Breast epithelium (tissue), 4 donors: ENCODE measurements at places on chromosomes 5 and 9.

GRCh38 chr9:89524963-89525362 is 27.1 kb upstream of the SEMA4D start:
- no peak for DNase-seq
- H3K27me3 ChIP-seq: no peaks in the 10 kb centered on the region
- H3K27ac ChIP-seq: no peak overlapping the region
- no peaks in the 10 kb centered on the region for H3K36me3 ChIP-seq

GRCh38 chr9:89712283-89712682 is 107.5 kb downstream of the GADD45G start:
- H3K4me3 ChIP-seq: no peak overlapping the region
- no peak for DNase-seq
- no peaks in the 10 kb centered on the region for H3K36me3 ChIP-seq
- H3K27ac ChIP-seq: no peak overlapping the region
- no peaks in the 10 kb centered on the region for H3K4me1 ChIP-seq

DNA sequence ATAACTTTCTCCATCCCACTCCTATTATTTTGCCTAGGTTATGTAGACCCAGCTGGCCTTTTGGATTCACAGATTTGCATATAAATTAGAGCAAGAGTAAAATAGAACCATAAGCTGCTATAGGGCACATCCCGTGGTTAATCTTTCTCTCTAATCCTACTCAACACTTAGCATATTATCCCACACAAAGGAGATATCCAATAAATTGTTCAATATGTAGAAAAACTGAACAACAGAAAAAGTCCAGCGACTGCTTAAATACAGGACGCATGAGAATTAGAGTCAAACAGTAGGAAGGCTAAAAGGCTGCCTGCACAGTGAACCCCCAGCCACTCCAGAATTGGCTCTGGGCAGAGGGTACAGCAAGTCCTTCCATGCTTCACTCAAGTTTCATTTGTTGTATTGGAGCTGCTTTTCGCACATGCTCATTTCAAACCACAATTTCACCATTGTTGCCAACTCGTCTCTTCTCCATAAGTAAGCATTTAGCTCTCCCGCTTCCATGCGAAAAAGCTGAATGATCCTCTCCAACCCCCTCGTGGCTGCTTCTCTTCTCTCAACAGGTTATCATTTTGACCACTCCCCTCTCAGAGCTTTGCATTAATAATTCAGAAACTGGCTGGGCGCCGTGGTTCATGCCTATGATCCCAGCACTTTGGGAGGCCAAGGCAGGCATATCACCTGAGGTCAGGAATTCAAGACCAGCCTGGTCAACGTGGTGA is 14.1 kb upstream of the IQGAP2 start:
- H3K4me3 ChIP-seq: no peak overlapping the region
- no peaks in the 10 kb centered on the region for H3K27me3 ChIP-seq
- H3K4me1 ChIP-seq: no peaks in the 10 kb centered on the region
- no peak for DNase-seq

- H3K4me3 ChIP-seq: no peak overlapping the region
- H3K27me3 ChIP-seq: no peaks in the 10 kb centered on the region
- H3K4me1 ChIP-seq: no peaks in the 10 kb centered on the region
- no peak overlapping the region for H3K27ac ChIP-seq
- no peaks in the 10 kb centered on the region for H3K36me3 ChIP-seq
- peak; percentile 26 for DNase-seq
These were observed 27.0 kb upstream of the COL15A1 start for GRCh38 chr9:98916660-98917059.

DNA sequence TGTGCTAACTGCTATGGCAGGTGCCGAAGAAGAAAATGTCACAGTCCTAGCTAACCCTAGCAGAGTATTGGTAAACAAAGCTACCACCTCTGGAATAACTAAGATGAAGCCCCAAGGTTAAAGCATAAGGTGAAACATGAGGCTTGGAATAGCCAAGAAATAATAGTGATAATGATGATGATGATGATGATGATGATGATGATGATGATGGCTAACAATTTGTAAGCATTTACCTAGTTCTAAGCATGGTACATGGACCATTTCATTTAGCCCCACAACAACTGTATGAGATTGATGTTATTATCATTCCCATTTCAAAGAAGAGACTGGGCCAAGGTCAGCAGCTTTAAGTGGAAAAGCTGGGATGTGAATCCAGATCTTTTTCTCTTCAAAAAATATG is 35.3 kb downstream of the SH3RF2 start:
- no peaks in the 10 kb centered on the region for H3K36me3 ChIP-seq
- no peaks in the 10 kb centered on the region for H3K4me1 ChIP-seq
- H3K27ac ChIP-seq: no peak overlapping the region
- DNase-seq: no peak
- H3K27me3 ChIP-seq: no peaks in the 10 kb centered on the region

DNA sequence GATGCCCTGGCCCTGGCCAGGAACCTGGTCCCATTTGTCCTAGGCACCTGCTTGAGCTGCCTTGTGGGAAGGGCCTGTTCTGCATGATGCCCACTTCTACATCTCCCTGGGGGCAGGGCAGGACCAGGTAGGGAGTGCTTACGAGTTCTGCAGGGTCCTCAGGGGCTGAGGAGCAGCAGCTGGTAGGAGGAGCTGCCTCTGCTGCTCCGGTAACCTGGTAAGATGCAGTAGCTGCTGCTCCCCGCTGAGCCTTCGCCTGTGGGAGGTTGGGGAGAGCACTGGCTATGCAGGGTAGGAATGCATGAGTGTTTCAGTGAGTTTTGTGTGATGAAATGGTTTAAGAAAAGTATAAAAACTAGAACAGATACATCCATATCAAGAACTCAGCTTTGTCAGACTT is 13.6 kb downstream of the LRRC8A start:
- H3K36me3 ChIP-seq: no peaks in the 10 kb centered on the region
- no peaks in the 10 kb centered on the region for H3K27me3 ChIP-seq
- H3K27ac ChIP-seq: peak overlapping the region; percentile 31

DNA sequence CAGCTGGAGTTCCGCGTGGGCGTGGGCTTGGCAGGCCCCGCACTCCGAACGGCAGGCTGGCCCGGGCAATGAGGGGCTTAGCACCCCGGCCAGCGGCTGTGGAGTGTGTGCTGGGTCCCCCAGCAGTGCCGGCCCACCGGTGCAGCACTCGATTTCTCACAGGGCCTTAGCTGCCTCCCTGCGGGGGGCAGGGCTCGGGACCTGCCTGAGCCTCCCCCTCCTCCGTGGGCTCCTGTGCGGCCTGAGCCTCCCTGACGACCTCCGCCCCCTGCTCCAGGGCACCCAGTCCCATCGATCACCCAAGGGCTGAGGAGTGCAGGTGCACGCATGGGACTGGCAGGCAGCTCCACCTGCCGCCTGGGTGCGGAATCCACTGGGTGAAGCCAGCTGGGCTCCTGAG is 191.8 kb downstream of the CYLC2 start:
- no peak overlapping the region for H3K27ac ChIP-seq
- no peaks in the 10 kb centered on the region for H3K36me3 ChIP-seq
- H3K4me1 ChIP-seq: no peaks in the 10 kb centered on the region
- no peaks in the 10 kb centered on the region for H3K27me3 ChIP-seq
- H3K4me3 ChIP-seq: no peak overlapping the region
- DNase-seq: no peak

DNA sequence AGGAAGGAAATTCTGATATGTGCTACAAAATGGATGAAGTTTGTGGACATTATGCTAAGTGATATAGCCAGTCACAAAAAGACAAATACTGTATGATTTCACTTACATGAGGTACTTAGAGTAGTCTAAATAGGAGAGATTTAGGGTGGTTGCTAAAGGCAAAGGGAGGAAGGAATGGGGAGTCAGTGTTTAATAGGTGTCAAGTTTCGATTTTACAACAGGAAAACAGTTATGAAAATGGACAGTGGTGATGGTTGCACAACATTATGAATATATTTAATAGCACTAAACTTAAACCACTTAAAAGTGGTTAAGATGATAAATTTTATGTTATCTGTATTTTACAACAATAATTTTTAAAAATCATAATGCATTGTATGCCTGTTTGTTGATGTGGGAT is 40.4 kb upstream of the ECM2 start:
- no peaks in the 10 kb centered on the region for H3K27me3 ChIP-seq
- no peaks in the 10 kb centered on the region for H3K36me3 ChIP-seq
- no peak for DNase-seq
- no peak overlapping the region for H3K27ac ChIP-seq
- no peak overlapping the region for H3K4me3 ChIP-seq

DNA sequence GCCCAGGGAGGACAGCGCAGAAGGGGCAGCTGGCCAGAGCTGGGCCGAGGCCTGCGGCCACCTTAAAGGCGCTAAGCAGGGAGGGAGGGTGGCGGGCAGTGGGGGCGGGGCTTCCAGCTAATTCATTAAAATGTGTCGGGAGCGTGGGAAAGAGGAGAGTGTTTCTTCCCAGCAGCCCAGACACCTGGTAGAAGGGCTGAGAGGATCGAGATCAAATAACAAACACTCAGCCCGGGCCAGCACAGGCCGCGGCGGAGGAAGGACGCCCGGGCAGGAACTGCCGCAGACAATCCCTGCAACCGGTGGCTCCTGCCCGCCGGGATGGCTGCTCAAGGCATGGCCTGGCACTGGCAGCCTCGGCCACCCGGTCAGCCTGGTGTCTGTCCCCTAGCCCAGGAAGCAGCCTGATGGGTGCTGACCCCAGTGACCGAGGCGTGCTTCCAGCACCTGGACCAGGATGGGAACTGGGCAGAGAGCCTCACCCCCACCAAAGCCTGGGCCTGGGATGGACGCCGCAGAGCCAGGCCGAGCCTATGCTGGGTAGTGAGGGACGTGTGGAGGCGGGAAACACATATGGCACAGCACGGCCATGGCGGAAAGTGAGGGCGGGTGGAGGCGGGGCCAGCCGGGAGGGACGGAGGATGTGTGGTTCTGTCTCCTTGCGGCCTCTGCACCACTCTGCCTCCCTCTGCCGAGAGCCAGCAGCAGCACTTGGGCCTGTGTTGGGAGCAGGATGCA is 3.2 kb upstream of the NRARP start:
- H3K27me3 ChIP-seq: peaks cover 2% of the 10 kb centered on the region
- H3K4me1 ChIP-seq: peaks cover 14% of the 10 kb centered on the region
- peak overlapping the region; percentile 89 for H3K27ac ChIP-seq
- peak overlapping the region; percentile 3 for H3K4me3 ChIP-seq
- peak; percentile 76 for DNase-seq

- H3K4me3 ChIP-seq: no peak overlapping the region
- H3K27ac ChIP-seq: no peak overlapping the region
- no peaks in the 10 kb centered on the region for H3K27me3 ChIP-seq
- H3K4me1 ChIP-seq: no peaks in the 10 kb centered on the region
These were observed 12.7 kb upstream of the TDRD7 start for GRCh38 chr9:97398999-97399758.

DNA sequence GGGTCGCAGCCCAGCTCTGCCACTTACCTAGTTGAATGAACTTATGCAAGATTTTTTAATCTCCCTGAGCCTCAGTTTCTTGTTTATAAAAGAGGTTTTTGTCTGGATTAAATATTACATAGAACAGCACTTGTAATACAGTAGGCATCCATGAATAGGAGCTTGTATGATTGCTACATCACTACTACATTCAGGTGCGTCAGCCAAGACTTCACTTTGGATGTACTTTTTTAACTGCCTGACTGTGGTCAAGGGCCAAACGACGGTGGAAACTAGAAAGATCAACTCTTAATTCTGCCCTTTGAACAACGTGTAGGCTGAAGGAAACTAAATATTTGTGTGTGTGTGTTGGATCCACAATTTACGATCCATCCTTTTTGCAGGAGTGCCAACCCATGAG is 172.8 kb downstream of the RFK start:
- no peaks in the 10 kb centered on the region for H3K27me3 ChIP-seq
- H3K27ac ChIP-seq: no peak overlapping the region
- no peaks in the 10 kb centered on the region for H3K36me3 ChIP-seq
- no peak overlapping the region for H3K4me3 ChIP-seq

DNA sequence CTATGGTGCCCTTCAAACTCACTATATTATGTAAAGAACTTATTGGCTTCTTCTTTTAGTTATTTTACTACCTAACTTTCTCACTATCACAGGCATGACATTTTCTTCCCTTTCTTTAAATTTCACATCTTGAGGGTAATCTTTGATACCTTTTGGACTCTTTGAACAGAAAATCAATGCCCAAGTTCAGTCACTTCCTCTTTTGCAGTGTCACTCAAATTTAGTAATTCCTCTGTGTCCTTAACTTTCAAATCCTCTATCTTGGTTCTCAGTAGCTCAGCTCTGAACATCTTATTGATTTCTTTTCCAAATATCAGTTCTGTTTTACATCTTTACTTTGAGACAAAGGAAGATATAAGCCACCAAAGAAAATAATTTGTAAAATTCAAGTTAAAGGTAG is 25.5 kb downstream of the CNTLN start:
- no peak overlapping the region for H3K4me3 ChIP-seq
- H3K27me3 ChIP-seq: no peaks in the 10 kb centered on the region
- no peak overlapping the region for H3K27ac ChIP-seq

DNA sequence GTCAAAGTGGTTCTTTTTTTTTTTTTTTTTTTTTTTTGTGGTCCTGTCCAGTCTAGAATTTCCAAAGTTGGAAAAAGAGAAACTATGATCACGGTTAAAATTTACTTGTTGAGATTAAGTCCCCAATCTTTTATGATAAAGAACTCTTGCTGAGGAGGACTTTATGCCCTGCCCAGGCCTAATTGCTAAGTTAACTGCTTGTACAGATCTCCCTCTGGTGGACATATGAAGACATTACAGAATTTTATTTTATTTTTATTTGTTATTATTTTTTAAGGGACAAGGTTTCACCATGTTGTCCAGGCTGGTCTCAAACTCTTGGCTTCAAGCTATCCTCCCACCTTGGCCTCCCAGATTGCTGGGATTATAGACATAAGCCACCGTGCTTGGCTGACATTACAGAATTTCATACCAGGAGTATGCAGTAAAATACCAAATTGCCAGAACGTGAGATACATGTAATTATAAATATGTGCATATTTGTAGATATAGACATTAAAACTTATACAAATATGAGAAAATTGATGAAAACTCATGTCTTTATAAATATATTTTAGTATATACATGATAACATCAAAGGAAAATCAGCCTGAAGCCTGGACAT is 91.2 kb downstream of the RFK start:
- DNase-seq: no peak
- no peaks in the 10 kb centered on the region for H3K36me3 ChIP-seq
- H3K4me3 ChIP-seq: no peak overlapping the region

DNA sequence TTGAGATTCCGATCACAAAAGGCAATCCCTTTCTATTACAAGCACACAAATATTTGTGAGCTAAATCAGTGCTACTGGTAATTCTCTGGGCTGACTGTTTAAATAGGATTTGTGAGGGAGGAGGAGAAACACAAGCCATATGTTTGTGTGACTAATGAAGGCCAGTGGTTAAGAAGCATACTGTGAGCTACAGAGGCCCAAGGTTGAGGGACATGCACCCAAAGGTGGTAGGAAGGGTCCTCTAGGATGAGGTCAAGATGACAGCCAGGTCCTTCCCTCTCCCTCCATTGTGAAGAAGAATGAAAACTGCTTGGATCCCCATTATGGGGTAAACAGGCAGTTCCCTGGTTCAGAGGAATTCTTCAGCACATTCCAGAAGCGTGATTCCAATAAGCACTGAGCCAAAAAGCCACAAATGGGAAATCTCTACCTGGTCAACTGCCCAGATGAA is 83.9 kb downstream of the SPOCK1 start:
- H3K36me3 ChIP-seq: no peaks in the 10 kb centered on the region
- no peak overlapping the region for H3K27ac ChIP-seq
- H3K4me3 ChIP-seq: no peak overlapping the region
- no peaks in the 10 kb centered on the region for H3K4me1 ChIP-seq
- H3K27me3 ChIP-seq: no peaks in the 10 kb centered on the region

- no peaks in the 10 kb centered on the region for H3K36me3 ChIP-seq
- no peaks in the 10 kb centered on the region for H3K27me3 ChIP-seq
- H3K4me3 ChIP-seq: no peak overlapping the region
- H3K4me1 ChIP-seq: no peaks in the 10 kb centered on the region
- no peak for DNase-seq
These were observed 346.9 kb downstream of the GADD45G start for GRCh38 chr9:89951675-89952074.
